Stimulated activated CD4-positive, alpha-beta T cell treated with anti-CD3 and anti-CD28 coated beads, Interleukin-1b, Interleukin-23, amount 100 ng/mL, for 4 hours (primary cell): ENCODE measurements at places on chromosomes 3 and 15.
A peak's percentile ranks its signal among the peaks of the same experiment; 100 is the strongest.

- no peak for DNase-seq
These were observed 13.2 kb downstream of the MEIS2 start for GRCh38 chr15:37087131-37087588.

DNA sequence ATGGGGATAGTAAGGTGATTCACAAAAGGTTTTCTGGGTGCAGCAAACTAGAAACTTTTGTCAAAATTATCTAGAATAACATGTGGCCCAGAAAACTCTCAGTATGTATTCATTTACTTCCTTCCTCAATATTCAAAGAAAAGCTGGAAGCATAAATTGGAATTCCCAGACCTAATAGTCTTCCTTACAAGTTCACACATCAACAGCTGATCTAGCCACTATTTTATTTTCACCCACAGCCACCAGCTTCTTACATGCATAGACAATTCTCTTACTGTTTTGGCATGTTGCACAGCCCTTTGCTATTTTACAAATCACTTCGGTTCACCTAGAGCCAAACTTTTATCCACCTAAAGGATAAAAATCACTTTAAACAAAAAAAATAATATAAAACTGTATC, 647.8 kb upstream of the CCDC54 start:
- DNase-seq, result no peak

DNA sequence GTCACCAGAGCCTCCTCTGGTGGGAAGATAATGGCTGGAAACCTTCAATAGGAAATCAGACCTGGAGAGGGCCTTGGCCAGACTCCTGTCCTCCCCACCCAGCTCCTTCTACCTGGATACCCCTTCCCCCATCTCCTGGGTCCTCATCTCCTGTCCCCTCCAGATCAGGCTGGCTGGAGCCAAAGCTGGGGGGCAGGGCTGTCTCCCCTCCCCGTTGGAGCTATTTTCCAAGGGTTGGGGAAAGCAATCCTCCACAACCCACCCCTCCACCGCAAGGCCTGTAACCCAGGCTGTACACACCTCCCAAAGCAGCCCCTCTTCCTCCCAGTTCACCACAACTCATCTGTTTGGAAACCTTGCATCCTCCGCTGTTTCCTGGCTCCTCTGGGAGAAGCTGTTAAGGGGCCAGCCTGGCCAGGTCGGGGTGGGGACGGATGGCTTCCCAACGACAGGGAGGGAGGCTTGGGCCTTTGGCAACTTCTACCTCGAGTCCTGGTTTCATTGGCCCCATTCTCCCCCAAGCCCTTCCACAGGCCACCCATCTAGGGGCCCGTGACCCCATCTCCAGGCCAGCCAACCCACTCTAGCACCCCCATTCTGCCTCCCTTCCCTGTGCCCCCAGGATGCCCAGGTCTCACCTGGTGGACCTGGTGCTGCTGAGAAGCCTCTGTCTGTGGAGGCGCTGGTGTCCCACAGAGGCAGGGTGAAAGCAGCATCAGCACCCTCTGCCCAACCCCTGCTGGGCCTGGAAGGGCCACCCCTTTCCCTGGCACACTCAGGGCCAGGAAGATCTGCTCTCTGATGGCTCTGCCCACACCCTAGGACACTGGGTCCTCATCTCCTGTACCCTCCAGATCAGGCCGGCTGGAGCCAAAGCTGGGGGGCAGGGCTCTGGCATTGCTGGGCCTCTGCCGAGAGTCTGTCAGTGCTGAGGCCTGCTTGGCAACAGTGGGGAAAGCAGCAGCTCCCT, 22.1 kb upstream of the GOLGA6C start:
- no peak for DNase-seq

- no peak for DNase-seq
These were observed 67.6 kb downstream of the DAPK2 start for GRCh38 chr15:63978511-63979261.

DNA sequence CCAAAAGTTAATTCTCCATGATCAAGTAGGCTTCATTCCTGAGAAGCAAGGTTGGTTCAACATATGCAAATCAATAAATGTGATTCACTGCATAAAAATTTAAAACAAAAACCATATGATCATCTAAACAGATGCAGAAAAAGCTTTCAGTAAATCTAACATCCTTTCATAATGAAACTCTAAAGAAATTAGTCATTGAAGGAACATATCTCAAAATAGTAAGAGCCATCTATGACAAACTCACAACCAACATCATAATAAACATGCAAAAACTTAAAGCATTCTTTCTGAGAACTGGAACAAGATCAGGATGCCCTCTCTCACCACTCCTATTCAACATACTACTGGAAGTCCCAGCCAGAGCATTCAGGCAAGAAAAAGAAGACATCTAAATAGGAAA, 254.1 kb downstream of the AGBL1 start:
- DNase-seq, result no peak

DNA sequence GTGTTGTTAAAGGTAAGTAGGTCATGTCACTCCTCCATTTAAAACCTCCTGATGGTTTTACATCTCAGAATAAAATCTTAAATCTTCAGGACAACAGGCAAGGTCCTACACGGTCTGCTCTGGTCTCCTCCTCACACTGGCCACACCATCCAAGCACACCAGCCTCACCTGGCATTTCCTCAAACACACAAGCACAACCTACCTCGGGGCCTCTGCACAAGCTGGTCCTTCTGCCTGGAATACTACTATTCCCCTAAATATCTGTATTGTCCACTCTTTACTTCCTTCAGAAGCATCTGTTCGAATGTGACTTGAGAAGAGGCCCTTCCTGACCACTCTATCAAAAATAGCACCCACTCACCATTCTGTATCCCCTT, 1.8 kb downstream of the GORASP1 start:
- DNase-seq, result no peak

DNA sequence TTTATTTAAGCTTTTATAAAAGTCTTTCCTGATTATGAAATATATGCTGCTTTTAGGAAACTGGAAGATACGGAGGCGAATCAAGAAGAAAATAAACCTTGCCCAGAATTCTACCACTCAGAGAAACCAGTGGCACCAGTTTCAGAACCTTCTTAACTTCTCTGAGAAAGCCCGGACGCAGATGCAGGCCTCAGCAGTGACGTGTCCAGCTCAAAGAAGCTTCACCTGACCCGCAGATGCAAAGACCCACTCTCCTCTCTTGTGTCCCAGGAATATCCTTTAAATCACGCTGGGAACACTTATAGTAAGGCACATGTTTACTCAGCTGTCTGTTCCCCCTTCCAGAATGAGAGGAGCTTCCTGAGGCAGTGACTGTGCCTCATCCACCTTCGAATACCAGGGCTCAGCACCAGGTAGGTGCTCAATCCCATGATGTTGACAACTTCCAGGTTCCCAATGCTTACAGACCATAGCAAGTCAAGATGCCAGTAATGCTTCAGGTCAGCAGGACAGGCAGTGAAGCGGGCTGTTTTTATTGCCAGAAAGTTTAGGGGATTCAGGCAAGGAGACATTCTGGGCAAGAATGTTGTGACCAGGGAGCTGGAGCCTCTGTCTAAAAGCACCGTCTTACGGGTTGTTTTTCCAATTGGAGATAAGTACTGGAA, 39.9 kb upstream of the LDHAL6B start:
- DNase-seq, result no peak

DNA sequence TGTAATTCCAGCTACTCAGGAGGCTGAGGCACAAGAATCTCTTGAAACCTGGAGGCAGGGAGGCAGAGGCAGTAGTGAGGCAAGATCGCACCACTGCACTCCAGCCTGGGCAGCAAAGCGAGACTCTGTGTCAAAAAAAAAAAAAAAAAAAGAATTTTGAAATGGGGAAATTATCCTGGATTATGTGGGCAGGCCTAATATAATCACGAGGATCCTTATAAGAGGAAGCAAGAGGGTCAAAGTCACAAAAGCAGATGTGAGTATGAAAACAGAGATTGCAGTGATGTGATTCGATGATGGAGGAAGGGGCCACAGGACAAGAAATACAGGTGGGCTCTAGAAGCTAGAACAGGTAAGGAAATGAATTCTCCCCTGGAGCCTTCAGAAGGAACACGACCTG, 159.6 kb downstream of the LEKR1 start:
- DNase-seq, result no peak

DNA sequence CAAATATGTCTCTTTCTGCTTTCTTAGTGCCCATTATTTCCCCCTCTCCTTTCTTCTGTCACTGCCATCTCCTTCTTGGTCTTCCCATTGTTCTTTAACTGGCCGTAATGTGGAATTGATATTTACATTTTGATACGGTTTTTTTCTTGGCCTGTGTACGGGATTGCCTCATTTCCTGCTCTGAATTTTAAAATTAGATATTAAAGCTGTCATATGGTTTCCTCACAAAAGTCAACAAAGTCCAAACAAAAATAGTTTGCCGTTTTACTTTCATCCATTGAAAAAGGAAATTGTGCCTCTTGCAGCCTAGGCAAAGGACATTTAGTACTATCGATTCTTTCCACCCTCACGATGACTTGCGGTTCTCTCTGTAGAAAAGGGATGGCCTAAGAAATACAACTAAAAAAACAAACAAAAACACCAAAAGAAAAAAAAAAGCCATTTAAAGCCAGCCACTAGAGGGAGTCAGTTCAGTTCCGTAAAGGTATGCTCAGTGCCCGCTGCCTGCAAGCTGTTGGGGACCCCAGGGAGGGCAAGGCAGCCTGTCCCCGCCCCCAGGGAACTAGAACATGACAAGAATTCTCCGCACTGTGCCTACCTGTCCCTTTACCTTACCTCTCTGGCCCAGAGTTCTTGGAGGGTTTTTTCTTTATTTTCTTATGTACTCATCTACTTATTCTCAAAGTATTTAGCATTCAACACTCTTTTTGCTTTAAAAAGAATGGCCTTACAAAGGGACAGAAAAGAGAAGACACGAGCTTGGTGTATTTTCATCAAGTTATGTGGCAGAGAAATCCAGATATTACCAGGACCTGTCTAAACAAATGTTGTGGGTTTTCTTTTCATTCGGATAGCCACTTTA, 30.0 kb upstream of the NR2E3 start:
- peak; percentile 11 for DNase-seq

GRCh38 chr3:34132069-34132692, 333.8 kb downstream of the PDCD6IP start:
- no peak for DNase-seq

DNA sequence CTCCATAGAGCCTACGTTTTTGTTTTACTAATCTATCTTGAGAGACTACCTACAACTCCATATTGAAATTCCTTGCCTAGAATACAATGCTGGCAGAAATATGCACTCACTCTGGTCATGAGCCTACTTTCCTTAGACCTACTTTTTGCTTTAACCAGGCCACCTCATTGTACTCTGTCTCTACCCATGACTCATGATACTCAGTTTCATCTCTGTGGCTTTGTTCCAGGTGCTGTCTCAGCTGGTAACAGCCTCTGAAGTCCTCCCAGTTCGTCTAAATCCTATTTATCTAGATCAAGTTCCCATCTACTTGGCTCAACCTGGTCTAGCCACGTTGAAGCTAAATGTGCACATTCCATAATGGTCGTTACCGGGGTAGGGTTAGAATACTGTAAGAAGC, 536.4 kb downstream of the RSL24D1 start:
- no peak for DNase-seq

- DNase-seq, result no peak
These were observed 34.1 kb downstream of the EPHB3 start for GRCh38 chr3:184595726-184596125.

- DNase-seq, result no peak
These were observed 66.9 kb downstream of the CEP63 start for GRCh38 chr3:134552784-134553183.

DNA sequence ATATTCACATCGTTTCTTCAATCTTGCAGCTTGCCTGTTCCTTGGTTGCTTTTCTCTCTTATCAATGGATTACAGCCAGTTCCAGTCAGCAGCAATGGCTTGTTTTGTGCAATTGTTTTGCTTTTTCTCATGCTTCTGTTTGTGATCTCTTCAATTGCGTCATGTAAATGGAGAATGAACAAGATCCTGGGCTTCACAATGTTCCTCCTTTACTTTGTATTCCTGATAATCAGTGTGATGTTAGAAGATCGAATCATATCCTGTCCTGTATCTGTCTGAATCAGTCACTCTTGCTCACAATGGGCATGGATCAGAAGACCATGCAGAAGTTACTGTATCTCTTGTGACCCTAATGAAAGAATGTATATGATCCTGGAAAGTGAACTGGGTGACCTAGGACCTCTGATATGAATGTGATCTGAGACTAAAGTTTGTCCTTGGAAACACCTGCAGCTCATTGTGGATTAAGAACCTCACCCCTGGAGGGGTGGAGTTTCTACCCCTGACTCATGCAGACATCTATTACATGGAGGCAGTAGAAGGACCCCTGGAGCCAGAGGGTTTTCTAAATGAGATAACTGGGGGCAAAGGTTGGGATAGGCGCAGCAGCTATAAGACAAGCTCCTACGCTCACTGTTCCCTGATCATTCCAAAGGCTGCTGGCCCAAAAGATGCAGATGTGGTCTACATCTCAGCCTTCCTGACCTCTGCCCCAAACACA, 32.2 kb downstream of the SLC24A1 start:
- no peak for DNase-seq

- no peak for DNase-seq
These were observed 40.9 kb downstream of the KLHL18 start for GRCh38 chr3:47323431-47324277.

DNA sequence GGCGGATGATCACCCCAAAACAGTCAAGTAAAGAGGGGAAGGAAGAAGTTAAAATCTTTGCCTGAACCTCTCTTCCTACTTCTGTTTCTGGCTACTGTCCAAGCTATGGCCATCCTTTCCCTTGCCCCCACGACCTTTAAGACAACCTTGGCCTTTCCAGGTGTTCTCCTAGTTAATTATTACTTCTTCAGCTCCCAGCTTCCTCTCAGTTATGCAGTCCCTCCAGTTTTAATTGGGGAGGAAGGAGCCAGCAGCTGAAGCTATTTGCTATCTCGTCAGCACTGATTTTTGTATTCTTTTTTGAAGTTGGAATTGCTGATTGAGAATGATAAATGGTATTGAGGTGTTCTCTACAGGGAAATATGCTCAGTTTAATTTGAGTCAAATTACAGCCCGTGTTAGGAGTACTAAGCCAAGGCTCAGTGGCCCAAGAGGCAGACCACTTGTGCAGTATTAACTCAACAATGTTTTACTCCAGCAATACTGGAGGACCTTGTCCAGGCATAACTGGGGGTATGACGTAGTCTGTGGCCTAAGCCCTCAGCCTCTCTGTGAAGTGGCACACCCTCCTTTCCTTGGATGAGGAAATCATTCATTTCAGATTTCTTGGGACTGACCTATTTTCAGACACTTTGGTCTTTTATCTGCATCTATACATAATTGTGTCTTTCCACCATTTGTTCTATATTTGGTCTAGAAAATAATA, 336.9 kb downstream of the SLC9A9 start:
- DNase-seq, result no peak
